Stimulated activated CD4-positive, alpha-beta T cell treated with anti-CD3 and anti-CD28 coated beads, Interleukin-1b, Interleukin-23, amount 100 ng/mL, for 1 hour (primary cell): ENCODE measurements at places on chromosomes 1 and 21.

- no peak for DNase-seq
Measured at GRCh38 chr1:226838456-226838855, 32.0 kb upstream of the PSEN2 start.

- no peak for DNase-seq
Measured at GRCh38 chr1:11537854-11538591, 59.1 kb downstream of the DISP3 start.

DNA sequence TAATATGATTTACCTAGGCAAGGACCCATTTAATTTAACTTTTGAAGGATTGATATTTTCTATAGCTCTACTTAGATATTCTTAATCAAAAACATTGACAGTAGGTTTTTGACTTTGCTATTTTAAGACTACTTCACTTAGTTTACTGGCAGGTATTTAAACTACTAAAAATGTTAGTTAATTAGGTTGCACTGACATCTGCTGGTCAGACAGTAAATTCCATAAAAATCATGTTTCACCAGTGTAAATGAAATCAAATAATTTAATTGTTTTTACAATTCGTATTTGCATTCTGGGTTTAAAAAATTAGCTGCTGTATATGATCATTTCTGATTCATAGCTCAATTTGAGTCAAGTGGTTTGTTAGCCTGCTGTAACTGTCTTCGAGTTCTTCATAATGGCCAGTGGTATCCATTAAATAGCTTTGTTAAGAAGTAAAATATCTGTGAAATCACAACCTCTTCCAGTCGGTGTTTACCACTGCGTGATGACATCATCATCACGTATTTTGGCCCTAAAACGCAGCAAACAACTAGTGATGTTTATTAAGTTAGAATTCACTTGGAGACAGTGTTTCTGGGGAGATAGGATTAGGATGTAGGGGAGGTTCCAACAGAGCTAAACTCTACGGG, 26.2 kb downstream of the EXTL2 start:
- DNase-seq: no peak

DNA sequence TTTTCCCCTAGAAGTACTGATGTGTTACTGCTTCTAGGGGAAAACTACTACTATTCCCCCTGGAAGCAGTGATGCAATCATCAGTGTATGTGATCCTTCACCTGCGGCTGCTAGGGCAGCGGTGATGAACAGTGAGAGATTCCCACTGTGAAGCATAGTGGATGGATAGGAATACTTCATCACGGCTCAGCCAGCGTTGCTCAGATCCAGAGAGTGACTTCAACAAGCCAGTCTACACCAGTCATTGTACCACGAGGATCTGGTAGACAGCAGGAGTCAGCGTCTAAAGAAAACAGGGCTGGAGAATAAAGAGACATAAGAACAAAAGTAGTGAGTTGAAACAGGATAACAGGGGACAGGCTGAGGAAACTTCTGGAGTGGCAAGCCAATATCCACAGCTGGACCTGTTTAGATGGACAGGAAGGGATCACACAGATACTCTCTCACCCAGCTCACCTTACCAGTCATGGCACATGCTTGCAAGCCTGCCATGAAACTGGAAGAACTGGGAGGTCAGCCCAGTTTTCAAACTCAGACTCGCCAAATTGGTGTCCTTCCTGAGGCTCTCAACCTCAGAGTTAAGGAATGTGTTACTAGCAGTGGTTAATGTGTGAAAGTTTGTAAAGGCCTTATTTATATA, 42.4 kb upstream of the LRRC52 start:
- no peak for DNase-seq

GRCh38 chr21:40587736-40588346, 259.1 kb downstream of the DSCAM start:
- no peak for DNase-seq

GRCh38 chr21:46393941-46394594, 64.6 kb upstream of the DIP2A start:
- no peak for DNase-seq
